ENCODE measurements at places on chromosomes 4 and X.
A peak's percentile ranks its signal among the peaks of the same experiment; 100 is the strongest.

GRCh38 chrX:71366674-71367256 is 608 bp downstream of the TAF1 start:
- DNase-seq = peak; percentile 37

- no peak for DNase-seq
Observed at GRCh38 chr4:81714291-81714690, 242.6 kb upstream of the RASGEF1B start.

GRCh38 chr4:177717407-177717806 is 275.2 kb upstream of the AGA start:
- no peak for DNase-seq

GRCh38 chr4:87410679-87411078 is 11.7 kb upstream of the NUDT9 start:
- no peak for DNase-seq

DNA sequence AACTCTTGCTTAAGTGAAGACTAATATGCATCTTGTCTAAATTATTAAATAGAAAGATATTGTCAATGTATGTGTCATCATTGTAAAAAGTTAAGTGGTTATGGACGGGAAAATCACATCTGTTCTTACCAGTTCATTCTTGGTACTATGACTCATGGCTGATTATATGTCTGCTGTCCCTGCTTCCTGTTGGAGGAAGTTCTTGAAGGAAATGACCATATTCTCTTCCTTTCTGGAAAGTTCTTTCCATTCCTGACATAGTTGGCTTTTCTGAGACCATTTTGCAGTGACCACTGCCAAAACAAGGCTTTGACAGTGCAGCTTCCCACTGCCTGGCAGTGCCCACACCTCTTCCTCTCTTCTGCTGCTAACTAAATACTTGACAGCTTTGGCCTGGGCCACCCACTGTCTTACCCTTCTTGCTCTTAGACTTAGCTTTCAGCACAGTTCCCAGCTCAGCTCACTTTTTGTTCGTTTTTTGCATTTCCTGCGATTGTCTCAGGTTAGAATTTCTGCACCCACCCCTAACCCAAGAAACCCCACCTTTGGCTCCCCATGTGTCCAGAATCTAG is 13.2 kb upstream of the CLDN24 start:
- peak; percentile 65 for DNase-seq

DNA sequence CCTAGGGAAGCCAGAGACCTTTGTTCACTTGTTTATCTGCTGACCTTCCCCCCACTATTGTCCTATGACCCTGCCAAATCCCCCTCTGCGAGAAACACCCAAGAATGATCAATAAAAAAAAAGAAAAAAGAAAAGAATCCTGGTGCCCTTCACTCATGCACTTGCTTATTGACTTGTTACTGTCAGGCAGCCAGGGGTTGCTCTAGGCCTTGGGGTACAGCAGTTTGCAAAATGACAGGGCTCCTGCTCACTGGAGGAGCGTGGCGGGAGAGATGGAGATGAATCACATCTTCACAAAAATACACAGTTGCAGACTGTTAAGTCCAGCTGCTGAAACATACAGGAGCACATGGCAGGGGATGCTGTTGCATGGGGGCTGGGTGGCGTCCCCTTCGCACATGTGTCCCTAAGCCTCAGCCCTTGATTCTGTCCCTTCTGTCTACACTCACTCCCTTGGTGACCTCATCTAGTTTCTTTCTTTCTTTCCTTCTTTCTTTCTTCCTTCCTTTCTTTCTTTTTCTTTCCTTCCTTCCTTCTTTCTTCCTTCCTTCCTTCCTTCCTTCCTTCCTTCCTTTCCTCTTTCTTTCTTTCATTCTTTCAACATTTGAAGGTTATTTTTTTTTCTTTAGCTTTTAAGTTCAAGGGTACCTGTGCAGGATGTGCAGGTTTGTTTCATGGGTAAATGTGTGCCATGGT is 16.9 kb upstream of the TMEM271 start:
- no peak for DNase-seq

DNA sequence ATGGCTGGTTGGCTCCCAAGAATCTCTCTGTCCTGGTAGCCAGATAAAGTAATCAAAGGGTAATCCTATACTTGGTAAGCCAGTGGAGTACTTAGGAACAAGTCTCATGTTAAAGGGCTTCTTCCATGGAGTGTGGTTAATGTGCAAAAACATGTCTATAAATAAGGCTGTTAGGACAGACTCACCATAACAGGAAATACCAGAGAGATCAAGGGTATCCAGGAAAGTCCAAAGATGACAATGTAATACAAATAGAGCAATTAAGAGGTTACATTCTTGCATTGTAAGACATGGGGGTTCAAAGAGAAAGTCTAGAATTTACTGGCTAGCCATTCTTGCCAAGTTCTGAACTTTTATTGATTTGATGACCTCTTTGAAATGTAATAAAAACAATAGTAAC is 61.9 kb upstream of the ZCCHC13 start:
- DNase-seq = peak; percentile 11

DNA sequence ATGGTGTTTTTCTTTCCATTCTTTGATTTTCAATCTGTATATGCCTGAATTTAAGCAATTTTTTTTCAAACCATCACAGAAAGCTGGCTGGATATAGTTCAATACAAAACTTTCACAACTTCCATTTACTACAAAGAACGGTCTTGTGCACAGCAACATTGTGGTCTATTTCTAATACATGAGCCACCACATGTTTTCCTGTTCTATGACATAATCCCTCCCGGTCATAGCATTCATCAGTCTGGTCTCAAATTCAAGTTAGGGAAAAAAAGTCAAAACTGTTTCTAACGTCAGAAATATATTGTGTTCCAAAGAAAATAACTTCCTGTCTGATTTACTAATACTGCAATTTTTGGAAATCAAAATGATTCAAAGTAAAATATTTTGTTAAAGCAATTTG is 7.5 kb upstream of the CXCL6 start:
- DNase-seq = no peak

DNA sequence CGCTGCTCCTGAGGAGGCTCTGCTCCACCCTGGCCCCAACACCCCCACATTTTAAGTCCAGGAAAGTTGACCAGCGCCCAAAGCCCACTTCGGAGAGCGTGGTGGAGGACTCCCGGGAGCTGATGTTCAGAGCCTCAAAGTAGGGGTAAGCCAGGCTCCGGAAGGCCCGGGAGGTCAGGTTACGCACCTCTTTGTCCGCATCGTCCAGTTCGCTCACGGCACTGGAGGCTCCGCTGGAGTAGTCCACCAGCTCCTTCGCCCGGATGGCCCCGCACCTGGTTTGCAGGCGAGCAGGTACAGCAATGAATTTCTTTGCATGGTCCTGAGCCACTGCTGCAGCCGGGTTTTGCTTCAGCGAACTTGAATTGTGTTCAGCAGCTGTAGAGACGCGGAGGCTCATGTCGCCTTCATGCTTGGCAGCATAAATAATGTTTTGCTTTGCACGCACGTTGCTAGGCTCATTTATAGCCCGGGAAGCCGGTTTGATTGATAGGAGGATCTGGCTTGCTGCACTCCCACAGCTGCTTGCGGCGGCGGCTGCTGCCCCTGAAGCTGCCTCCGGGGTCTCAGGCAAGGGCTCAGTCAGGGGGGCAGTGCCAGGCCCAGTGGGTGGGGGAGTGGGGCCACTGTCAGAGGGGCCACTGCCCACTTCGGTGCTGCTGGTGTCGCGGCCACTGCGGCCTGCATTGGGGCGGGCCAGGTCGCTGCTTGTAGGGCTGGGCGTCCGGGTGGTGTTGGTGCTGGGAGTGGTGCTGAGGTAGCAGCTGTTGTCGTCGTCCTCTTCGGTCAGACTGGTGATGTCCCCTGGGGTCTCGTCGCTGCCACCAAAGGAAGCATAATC is 4.8 kb downstream of the C4orf54 start:
- DNase-seq = no peak

- DNase-seq = no peak
Observed at GRCh38 chr4:41933997-41934503, 1.2 kb upstream of the TMEM33 start.

DNA sequence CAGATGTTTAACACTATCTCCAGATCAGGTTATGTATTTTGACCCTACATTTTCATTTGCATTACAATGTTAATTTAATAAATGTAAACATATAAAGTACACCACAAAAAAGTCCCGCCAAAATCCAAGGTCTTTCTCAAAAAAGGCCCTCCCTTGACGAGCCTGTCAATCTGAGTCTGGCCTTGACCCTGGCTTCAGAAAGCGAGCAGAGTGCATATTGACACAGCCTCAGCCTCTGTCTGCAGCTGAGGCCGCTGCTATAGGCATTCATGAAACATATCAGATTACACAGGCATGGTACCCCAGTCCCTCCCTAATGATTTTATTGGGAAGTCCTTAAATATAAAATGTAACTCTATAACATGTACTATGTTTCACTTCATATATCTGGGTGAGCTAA is 6.2 kb downstream of the MBNL3 start:
- DNase-seq = no peak

- DNase-seq = no peak
Observed at GRCh38 chr4:47615385-47615784, 130.3 kb downstream of the ATP10D start.

DNA sequence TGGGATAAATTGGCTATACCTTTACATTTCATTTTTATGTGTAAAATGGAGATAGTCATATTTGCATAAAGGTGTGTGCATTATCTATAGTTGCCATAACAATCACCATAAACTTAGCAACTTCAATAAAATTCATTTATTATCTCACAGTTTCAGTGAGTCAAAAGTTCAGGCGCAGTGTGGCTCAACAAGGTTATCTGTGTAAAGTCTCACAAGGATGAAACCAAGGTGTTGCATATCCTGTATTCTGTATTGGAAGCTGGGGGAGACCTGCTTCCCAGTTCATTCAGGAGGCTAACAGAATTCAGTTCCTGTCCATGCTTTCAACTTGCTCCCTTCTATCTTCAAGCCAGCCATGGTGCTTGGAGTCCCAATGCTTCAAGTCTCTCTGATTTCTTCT is 169.5 kb downstream of the KCTD8 start:
- DNase-seq = no peak

DNA sequence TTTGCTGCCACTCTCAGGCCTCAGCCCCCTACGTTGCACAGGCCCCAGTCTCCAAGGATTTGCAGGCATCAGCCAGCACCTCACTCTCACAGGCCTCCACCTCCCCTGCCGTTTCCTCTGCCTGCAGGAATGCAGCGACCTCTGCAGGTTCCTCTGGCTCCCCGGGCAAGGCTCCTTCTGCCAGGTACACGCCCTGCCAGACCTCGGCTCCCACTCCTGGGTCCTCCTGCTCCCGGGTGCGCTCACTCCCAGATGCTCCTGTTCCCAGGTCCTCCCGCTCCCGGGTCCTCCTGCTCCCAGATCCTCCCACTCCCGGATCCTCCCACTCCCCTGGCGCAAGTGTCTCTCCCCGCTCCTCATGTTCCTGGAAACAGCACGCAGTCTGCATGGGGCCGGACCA is 144.4 kb upstream of the RADX start:
- DNase-seq = no peak

GRCh38 chr4:57344296-57344695 is 234.1 kb upstream of the IGFBP7 start:
- no peak for DNase-seq

DNA sequence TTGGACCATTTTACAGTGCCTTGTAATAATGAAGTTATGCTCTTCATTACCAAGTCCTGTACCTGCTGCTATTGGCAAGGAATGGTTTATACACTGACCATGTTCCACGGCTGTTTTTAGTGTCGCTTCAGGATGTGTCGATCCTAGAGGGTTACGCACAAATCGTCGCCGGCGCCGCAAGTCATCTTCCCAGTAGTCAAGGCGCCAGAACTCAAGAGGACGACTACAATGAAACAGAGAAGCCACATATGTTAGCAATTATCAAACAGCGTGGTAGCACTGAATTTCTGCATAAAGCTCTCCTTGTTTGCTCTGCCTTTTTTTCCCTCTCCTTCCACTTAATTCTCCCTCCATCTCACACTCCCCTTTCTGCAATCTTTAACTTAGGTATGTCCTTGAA is 17.0 kb downstream of the MAB21L2 start:
- peak; percentile 26 for DNase-seq

GRCh38 chrX:153802513-153803045 is 8.1 kb downstream of the SSR4 start:
- DNase-seq = no peak

GRCh38 chr4:165177725-165178666 is 29.4 kb upstream of the KLHL2 start:
- DNase-seq = peak; percentile 16

DNA sequence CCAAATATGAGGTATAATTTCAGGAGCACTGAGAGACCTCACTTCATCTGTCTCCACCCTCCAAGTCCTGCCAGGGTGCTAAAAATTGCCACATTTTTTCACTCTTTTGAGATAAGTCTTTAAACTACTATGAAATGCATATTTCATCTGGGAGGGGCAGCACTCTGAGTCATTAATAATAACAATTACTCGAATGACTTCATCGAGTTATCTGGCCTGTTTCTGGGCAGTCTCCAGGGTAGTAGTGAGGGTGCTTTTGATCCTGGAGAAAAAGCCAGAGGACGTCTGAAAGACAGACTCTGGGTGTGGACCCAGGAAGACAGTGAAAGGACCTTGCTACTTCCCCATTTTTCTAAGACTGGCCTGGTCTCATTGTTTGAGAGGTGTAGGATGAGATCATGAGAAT is 42.3 kb upstream of the SRD5A3 start:
- DNase-seq = peak; percentile 67

DNA sequence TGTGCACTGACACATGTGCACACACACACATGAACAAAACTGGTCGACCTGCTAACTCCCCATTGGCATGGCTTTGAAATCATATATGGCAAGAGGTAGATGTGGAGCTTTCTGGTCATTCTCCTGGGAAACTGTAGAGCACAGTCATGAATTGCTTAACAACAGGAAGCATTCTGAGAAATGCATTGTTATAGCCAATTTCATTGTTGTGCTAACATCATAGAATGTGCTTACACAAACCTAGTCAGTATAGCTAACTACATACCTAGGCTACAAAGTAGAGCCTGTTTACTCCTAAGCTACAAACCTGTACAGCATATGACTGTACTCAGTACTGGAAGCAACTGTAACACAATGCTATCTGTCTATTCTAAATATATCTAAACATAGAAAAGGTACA is 134.2 kb upstream of the SH3RF1 start:
- peak; percentile 32 for DNase-seq

DNA sequence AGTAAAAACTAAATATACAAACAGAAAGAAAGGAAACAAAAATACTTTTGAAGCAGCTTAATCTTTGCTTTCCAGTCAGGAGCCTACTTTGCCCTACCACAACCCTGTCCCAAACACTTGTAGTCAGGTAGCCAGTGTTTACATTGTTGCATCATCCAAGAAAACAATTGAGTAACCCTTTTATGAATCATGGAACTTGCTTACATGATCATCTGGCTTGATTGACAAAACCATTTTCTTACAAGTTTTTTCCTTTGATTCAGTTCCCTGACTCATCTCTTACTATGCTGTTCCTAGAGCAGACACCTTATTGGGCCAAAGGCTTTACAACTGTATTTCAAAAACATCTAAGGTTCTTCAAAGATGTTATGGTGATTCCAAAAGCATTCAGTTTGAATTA is 740.1 kb downstream of the KLHL13 start:
- DNase-seq = no peak

DNA sequence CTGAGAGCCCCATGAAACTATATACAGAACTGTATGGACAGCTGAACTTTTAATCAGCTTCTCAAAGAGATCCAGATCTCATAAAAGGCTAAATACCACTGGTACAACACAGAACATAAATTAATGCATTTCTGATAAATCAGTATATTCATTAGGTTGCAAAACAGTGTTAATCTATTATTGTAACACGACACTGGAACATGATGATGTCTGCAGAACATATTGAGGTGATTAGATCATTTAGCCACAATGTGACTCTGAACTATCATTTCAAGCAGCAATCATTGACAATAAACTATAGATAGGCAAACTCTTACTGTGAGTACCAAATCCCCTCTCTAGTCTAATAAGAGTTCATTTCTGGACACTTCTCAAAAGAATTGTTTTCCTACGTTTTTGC is 50.3 kb downstream of the GASK1B start:
- peak; percentile 8 for DNase-seq
